Left renal pelvis (tissue), 4 donors: ENCODE measurements at places on chromosomes 2 and 18. TPM values are rescaled to one million over a fixed set of nuclear protein-coding genes. Genes with fewer than 3 reads are reported as not detected.

DNA sequence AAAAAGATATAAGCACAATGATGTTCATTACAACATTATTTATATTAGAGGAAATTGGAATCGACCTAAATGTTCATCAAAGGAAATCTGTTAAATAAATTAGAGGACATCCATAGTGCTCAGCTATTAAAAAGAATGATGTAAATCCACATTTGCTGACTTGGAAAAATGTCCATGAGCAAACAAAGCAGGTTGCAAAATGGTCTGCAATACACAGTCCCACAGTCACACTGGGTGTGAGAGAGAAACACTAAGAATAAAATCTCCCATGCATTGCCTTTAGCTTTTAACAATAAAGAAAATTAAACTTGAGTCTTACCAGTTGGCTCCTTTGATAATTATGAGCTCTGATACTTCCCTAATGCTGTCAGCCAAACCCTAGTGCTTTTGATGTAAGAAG, 811.1 kb upstream of the SALL3 start:
- no peak for DNase-seq

MYO7B gene
- polyA plus RNA-seq, result 0.59 TPM

GRCh38 chr2:43389581-43390466, 163.4 kb upstream of the ZFP36L2 start:
- no peak for DNase-seq

GRCh38 chr2:102520009-102520408, 47.0 kb downstream of the SLC9A4 start:
- DNase-seq, result no peak

DNA sequence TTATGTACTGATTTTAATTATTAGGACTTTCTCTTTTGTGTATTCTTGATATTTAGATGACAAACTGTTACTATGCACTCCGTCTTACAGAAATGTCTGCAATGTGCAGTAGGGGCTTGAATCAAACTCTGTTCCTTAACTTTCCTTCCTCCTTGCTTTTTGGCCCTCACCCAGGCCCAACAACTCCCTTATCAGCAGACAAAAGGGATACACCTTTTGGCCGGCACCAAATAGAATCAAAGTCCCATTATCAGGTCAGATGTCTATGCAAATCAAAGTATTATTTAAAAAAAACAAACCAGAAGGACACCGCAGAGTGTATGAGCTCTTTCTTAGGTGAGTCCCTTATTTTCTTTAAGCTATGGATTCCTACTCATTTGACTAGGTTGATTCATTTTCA, 116.3 kb upstream of the SERPINE2 start:
- no peak for DNase-seq

GRCh38 chr2:54878182-54878581, 154.7 kb downstream of the EML6 start:
- no peak for DNase-seq

GRCh38 chr2:4635289-4635688, 931.9 kb downstream of the DCDC2C start:
- DNase-seq, result peak; percentile 18

DNA sequence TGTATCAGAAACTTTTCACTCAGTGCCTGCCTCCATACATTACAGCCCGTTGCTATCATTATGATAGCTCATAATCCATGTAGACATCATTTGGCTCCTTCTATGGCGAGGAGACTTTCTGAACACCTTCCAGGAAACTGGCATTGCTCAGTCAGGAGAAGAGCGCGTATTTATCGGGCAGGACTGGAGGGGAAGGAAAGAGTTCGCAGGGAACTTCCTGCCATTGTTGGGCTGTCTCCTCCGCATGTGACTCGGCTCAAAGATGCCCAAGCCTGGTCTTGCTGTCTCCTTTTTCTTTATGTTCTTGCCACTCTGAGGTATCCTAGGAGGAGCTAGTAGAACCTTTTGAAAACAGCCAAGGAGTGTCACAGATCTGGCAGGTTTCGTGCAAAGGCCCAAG, 156.8 kb downstream of the CTIF start:
- DNase-seq, result no peak

DNA sequence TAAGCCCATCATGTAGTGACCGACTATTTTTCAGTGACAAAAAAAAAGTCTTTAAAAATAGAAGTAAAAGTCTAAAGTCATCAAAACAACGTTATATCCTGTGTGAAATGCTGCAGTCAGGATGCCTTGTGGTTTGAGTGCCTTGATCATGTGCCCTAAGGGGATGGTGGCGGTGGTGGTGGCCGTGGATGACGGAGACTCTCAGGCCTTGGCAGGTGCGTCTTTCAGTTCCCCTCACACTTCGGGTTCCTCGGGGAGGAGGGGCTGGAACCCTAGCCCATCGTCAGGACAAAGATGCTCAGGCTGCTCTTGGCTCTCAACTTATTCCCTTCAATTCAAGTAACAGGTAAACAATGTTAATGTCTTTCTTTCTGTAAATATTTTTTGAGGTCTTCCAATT, at the start of gene CD28:
Gene CD28 (plus strand): TSS at position 237 of the 400 bp plus-strand sequence. CDS start 58 bp downstream, at position 295.
- DNase-seq, result no peak

DNA sequence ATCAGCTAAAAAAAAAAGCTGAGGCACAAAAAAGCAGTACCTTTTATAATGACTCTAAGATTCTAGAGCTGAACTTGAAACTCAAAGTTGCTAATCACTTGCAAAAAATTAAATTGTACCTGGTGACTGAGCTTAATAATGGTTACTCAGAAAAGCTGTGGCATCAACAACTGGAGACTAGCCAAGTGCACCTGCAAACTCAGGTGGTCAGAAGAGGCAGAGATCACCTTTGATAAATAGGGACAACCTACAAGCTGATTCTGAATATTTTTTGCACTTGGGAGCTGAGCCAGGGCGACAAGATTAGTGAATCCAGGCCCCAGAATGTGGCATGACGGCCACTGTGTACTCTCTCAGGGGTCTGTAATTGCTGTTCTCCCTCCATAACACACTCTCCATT, 3.0 kb downstream of the ABHD3 start:
- DNase-seq, result no peak

GRCh38 chr2:223049356-223049755, 2.6 kb upstream of the KCNE4 start:
- no peak for DNase-seq
